Jurkat, Clone E6-1 (cell line): ENCODE measurements at places on chromosomes 11 and 22.

DNA sequence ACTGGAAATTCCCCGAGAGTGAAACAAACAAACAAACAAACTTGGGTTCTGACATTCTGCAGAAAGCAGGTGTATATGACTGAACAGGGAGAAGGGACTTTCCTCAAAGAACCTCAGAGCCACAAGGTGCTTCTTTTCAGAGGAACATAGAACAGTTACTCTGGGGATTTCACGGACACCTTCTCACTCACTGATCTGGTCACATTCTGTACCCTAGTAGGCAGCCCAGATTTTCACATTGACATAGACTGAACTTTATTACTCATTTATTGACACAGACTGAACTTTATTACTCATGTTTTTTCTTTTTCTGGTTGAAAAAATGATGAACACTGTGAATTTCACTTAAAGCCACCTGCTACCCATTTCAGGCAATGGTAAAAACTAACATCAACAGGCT, 263.0 kb downstream of the OPCML start:
- DNase-seq: no peak

- DNase-seq: no peak
These were observed 935 bp downstream of the QSER1 start for GRCh38 chr11:32893343-32894148.

- no peak for DNase-seq
These were observed 76.5 kb downstream of the BTBD10 start for GRCh38 chr11:13386567-13386966.

- DNase-seq: no peak
These were observed 902 bp downstream of the RASGRP2 start for GRCh38 chr11:64742889-64743590.

DNA sequence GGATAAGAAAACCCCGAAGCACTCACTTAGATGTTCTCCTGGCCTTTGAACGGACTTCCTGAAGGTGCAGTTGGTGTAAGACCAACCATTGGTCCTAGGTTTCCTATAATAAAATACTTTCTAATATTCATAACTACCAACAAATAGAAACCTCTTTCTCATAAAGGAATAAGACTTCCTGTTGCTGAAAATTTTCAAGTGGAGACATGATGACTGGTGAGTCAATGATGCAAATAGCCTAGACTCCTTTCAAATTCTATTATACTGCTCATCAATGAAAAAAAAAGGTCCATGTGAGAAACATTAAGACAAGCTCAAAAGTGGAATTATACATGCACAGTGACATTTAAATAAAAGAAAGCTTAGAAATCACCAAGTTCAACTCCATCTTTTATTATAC, 862.8 kb downstream of the FAM181B start:
- DNase-seq: no peak

GRCh38 chr11:132551016-132551415, 981.3 kb downstream of the OPCML start:
- no peak for DNase-seq

GRCh38 chr11:32497951-32498350, 62.6 kb upstream of the WT1 start:
- DNase-seq: no peak

DNA sequence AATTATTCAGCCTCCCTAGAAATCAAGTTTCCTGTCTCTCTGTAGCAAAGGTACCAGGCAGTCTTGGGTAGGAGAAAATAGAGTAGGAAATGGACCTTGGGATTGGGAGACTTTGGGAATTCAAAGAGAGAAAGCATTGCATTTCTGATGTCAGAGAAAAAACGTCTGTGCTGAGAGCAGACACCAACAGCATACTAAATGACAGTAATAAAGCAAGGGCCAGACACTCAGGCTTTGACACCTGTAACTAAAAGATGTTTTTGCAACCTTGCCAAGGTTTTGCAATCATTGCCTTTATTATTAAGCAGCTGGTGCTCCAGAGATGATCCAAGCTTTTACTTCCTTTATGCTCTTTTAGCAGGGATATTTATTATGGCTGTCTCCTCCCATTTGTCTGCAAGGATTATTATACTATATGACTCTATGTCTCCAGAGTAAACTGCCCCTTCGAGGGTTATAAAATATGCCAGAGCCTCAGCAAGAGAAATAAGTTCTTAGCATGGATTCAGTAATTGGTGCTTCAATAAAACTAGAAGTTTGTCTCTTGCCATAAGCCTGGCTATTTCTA, 85.2 kb upstream of the GRAMD1B start:
- DNase-seq: no peak

DNA sequence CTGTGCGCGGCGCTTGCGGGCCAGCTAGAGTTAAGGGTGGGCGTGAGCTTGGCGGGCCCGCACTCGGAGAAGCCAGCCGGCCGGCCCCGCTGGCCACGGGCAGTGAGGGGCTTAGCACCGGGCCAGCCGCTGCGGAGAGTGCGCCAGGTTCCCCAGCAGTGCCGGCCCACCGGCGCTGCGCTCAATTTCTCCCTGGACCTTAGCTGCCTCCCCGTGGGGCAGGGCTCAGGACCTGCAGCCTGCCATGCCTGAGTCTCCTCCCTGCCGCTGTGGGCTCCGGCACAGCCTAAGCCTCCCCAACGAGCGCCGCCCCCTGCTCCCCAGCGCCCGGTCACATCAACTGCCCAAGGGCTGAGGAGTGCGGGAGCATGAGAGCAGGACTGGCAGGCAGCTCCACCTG, 5.2 kb upstream of the PES1 start:
- no peak for DNase-seq
